ENCODE measurements at places on chromosomes 2 and 18. TPM values are rescaled to one million over a fixed set of nuclear protein-coding genes. Genes with fewer than 3 reads are reported as not detected.
A peak's percentile ranks its signal among the peaks of the same experiment; 100 is the strongest.

Gene CD8B
- total RNA-seq, result 396 TPM

Gene GKN2
- total RNA-seq, result not detected

Gene TMX3
- 50.3 TPM for total RNA-seq

Gene RND3
- not detected for total RNA-seq

Gene SERPINB13
- total RNA-seq, result not detected

Gene CCDC74B
- 0.47 TPM for total RNA-seq

Gene FAM136A
- total RNA-seq, result 39.7 TPM

Gene ACSL3
- total RNA-seq, result 58.7 TPM

Gene SMYD5
- 17.0 TPM for total RNA-seq

Gene TTC21B
- 13.8 TPM for total RNA-seq

Gene PTH2R
- total RNA-seq, result 0.12 TPM

DNA sequence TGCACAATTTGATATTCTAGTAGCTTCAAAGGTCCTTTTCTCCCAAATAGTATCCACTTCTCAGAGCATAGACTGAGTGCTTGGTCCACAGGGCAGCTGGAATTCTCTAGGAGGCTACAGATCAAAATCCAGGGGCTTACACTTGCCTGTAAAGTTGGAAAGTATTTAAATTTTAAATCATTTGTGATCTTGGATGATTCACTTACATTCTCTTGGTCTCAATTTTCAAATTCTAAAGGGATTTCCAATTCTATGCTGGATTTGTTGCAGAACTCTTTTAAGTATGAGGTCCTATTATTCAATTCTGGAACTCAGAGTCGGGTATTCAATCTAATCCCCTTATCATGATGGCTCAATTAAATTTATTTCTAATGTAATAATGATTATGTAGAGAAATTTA is 492.3 kb downstream of the NYAP2 start:
- H3K27me3 ChIP-seq, result peaks cover 6% of the 10 kb centered on the region
- DNase-seq, result no peak
- no peaks in the 10 kb centered on the region for H3K36me3 ChIP-seq
- no peak overlapping the region for H3K4me3 ChIP-seq
- no peaks in the 10 kb centered on the region for H3K4me1 ChIP-seq

- peaks cover 4% of the 10 kb centered on the region for H3K27me3 ChIP-seq
- no peak overlapping the region for H3K27ac ChIP-seq
- no peak for DNase-seq
- no peak overlapping the region for H3K4me3 ChIP-seq
- H3K36me3 ChIP-seq, result no peaks in the 10 kb centered on the region
These were observed 114.5 kb downstream of the PIEZO2 start for GRCh38 chr18:11034884-11035283.

DNA sequence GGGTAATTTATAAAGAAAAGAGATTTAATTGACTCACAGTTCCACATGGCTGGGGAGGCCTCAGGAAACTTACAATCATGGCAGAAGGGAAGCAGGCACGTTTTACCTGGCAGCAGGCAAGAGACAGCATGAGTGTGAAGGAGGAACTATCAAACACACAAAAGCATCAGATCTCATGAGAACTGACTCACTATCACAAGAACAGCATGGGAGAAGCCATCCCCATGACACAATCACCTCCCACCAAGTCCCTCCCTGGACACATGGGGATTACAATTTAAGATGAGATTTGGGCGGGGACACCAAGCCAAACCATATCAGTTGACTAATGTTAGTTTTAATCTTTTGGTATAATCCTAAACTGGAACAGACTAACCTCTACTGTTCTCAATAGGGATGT is 49.1 kb upstream of the CPO start:
- H3K4me1 ChIP-seq, result no peaks in the 10 kb centered on the region
- H3K27ac ChIP-seq, result no peak overlapping the region
- H3K36me3 ChIP-seq, result no peaks in the 10 kb centered on the region
- no peak for DNase-seq

- no peak for DNase-seq
- peaks cover 16% of the 10 kb centered on the region for H3K4me1 ChIP-seq
- H3K27me3 ChIP-seq, result no peaks in the 10 kb centered on the region
- H3K4me3 ChIP-seq, result peak overlapping the region; percentile 18
These were observed 135.2 kb downstream of the RHBDD1 start for GRCh38 chr2:226971084-226971483.

DNA sequence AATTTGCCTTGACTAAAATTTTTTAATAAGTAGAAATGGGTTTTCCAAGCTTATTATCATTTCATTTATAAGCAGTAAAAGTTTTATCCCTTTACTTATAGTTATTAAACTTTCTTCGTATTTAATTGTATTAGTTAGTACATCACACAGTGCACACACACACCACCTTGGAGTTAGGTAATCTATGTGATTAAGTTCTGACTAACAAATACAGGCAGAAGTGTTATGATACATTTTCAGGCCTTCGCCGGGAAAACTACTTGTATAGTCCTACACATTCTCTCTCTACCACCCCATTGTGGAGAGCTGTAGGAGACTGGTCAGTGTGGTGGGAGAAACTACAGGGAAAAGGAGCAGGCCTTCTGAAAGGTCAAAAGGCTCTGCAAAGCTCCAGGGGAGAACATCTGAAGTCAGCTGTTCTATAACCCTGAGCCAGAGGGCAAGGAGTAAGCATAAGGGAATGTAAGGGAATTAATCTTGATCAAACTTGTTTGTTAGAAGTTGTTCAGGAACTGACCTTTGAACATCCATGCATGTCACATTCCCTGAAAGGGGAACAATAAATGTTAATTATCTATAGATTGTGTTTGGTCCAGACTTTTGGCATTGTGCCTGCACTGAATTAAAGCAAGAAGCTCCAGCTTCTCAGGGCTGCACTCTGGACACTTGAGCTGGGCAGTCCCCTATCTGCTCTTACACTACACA is 231.7 kb downstream of the FSIP2 start:
- no peaks in the 10 kb centered on the region for H3K36me3 ChIP-seq
- H3K4me3 ChIP-seq, result no peak overlapping the region
- no peak overlapping the region for H3K27ac ChIP-seq
- H3K4me1 ChIP-seq, result no peaks in the 10 kb centered on the region
- H3K27me3 ChIP-seq, result no peaks in the 10 kb centered on the region
- DNase-seq, result no peak

DNA sequence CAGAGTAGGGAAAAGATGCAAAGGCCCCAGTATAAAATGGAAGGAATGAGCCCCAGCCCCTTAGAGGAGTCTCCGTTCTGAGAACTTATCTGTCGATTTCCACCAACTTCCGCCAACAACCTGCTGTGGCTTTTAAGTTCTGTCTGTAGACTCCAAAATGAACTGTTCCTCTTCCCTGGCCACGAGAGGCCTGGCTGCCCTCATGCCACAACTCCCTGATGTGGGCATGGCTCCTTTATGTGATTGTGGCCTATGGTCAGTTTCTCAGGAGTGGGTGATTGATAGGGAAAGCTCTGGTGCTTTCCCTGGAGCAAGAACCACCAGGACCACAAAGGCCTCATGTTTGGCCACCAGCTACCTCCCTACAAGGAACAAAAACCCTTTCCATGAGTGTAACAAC is 18.8 kb upstream of the CD207 start:
- H3K27me3 ChIP-seq, result peaks cover 30% of the 10 kb centered on the region
- peaks cover 33% of the 10 kb centered on the region for H3K4me1 ChIP-seq
- H3K36me3 ChIP-seq, result no peaks in the 10 kb centered on the region
- no peak for DNase-seq

DNA sequence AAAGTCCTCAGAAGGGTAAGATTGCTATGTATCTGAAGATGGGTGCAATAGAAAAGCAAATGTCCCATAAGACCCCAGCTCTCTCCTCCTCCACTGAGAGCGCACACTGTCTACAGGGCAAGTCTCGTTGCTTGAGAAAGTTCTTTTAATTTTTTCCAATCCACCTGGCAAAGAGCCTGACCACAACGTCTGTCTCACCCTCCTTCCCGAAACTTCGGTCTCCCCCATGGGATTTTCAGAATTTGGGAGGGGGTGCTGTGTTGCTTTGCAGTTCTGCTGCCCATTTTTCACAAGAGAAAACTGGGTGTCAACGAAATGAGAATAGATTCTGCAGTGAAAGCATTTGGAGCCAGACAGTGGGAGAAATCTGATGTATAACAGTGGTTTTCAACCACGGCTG is 40.4 kb downstream of the SERTAD2 start:
- no peak for DNase-seq
- H3K4me1 ChIP-seq, result peaks cover 3% of the 10 kb centered on the region
- no peak overlapping the region for H3K4me3 ChIP-seq
- no peak overlapping the region for H3K27ac ChIP-seq
- no peaks in the 10 kb centered on the region for H3K36me3 ChIP-seq
- peaks cover 14% of the 10 kb centered on the region for H3K27me3 ChIP-seq

DNA sequence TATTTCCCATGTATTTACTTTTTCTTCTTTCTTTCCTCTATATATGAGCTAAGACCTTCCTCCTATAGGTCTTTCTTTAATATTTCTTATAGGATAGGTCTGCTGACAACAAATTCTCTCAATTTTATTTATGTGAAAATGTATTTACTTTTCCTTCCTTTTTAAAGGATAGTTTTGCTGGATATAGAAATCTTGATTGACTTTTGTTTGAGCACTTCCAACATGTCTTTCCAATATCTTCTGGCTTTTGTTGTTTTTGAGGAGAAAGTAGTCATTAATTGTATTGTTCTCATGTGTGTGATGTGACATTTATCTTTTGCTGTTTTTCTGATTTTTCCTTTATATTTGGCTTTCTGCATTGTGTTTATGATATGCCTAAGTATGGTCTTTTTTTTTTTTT is 28.9 kb upstream of the FBLN7 start:
- peaks cover 80% of the 10 kb centered on the region for H3K36me3 ChIP-seq
- no peak overlapping the region for H3K27ac ChIP-seq

DNA sequence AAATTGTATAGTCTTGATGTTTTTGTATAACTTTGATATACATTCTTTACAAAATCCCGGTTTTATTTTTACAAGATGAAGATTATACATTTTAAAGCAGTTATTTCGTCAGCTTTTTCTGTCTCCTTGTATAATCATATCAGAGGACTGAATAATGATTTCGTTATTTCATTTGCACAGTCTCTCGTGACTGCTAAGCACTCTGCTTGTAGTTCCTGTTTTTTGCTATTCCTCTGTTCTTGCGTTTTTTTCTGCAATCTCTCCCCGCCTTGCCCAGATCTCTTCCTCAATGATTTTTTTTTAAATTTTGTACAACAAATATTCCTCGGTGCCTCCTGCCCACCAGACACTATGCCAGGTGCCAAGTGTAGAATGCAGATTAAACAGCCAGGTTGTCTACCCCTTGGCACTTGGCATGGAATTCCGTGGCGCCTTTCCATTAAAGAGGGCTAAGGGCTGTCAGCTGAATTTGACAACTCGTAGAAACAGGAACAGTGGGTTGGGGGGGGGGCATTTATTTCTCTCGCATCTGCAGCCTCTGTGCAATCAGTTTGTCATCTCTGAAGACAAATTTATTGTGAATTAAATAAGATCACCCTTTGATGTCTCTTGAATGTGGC is 69.6 kb downstream of the KLHL29 start:
- no peak overlapping the region for H3K27ac ChIP-seq
- peaks cover 39% of the 10 kb centered on the region for H3K27me3 ChIP-seq
- no peaks in the 10 kb centered on the region for H3K36me3 ChIP-seq

- H3K27me3 ChIP-seq, result no peaks in the 10 kb centered on the region
- H3K4me3 ChIP-seq, result no peak overlapping the region
- no peak for DNase-seq
- no peaks in the 10 kb centered on the region for H3K4me1 ChIP-seq
- H3K36me3 ChIP-seq, result no peaks in the 10 kb centered on the region
- H3K27ac ChIP-seq, result no peak overlapping the region
These were observed 16.9 kb downstream of the LYG2 start for GRCh38 chr2:99238599-99238998.

- no peak overlapping the region for H3K4me3 ChIP-seq
- H3K4me1 ChIP-seq, result no peaks in the 10 kb centered on the region
- DNase-seq, result no peak
- no peak overlapping the region for H3K27ac ChIP-seq
These were observed 57.7 kb downstream of the PRKCE start for GRCh38 chr2:45709137-45709536.

- H3K36me3 ChIP-seq, result no peaks in the 10 kb centered on the region
- H3K27ac ChIP-seq, result no peak overlapping the region
- DNase-seq, result no peak
- H3K4me1 ChIP-seq, result peaks cover 4% of the 10 kb centered on the region
- peaks cover 9% of the 10 kb centered on the region for H3K27me3 ChIP-seq
These were observed 72.7 kb upstream of the ITPRID2 start for GRCh38 chr2:181818840-181819239.

DNA sequence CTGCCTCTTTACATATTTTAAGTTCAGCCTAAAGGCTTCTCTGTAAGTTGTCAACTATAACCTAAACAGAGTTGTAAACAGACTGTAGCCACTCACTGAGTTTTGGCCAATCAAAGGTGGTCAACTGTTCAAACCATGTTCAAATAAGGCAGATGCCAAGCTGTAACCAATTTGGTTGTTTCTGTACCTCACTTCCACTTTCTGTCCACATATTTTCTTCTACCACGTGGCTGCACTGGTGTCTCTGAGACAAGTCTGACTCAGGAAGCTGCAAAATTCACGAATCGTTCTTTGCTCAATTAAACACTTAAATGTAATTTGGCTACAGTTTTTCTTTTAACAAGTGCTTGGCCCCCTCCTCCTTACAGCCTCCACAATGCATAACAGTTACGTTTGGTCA is 555.2 kb downstream of the CNTNAP5 start:
- H3K4me3 ChIP-seq, result no peak overlapping the region
- H3K4me1 ChIP-seq, result no peaks in the 10 kb centered on the region
- H3K27me3 ChIP-seq, result no peaks in the 10 kb centered on the region
- H3K36me3 ChIP-seq, result no peaks in the 10 kb centered on the region
- no peak overlapping the region for H3K27ac ChIP-seq

GRCh38 chr2:191122638-191123294 is 28.0 kb downstream of the STAT4 start:
- peak overlapping the region; percentile 34 for H3K4me3 ChIP-seq
- peaks cover 60% of the 10 kb centered on the region for H3K4me1 ChIP-seq
- peaks cover 68% of the 10 kb centered on the region for H3K36me3 ChIP-seq
- DNase-seq, result no peak

- H3K36me3 ChIP-seq, result peaks cover 5% of the 10 kb centered on the region
- peaks cover 5% of the 10 kb centered on the region for H3K27me3 ChIP-seq
- H3K4me1 ChIP-seq, result peaks cover 53% of the 10 kb centered on the region
- H3K27ac ChIP-seq, result no peak overlapping the region
These were observed 10.5 kb upstream of the SLC1A4 start for GRCh38 chr2:64978514-64979268.

GRCh38 chr18:9949315-9949714 is 35.5 kb downstream of the VAPA start:
- H3K36me3 ChIP-seq, result peaks cover 29% of the 10 kb centered on the region
- no peak overlapping the region for H3K4me3 ChIP-seq
- no peak for DNase-seq
- no peaks in the 10 kb centered on the region for H3K27me3 ChIP-seq
- no peaks in the 10 kb centered on the region for H3K4me1 ChIP-seq
- no peak overlapping the region for H3K27ac ChIP-seq

- peaks cover 35% of the 10 kb centered on the region for H3K4me1 ChIP-seq
- no peaks in the 10 kb centered on the region for H3K27me3 ChIP-seq
- no peak for DNase-seq
- H3K4me3 ChIP-seq, result no peak overlapping the region
These were observed 24.0 kb downstream of the POLR1A start for GRCh38 chr2:86081724-86082123.

DNA sequence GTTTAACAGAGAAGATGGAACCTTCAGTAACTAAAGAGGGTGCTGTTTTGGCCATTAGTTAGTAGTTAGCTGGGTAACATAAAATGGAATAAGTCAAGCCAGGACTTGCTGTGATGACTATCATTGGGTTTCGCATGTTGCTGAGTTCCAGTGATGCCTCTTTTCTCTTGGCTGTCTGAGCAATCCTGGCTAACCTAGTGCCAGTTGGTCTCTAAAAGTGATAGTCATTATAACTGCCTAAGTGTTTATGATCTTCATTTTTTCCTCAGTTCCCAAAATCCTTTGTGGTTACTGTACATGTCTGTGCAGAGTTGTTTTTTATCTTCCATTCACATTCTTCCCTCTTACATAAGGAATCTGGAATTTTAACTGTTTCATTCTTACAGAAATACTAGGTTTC is 33.4 kb downstream of the WDR43 start:
- DNase-seq, result no peak
- H3K27me3 ChIP-seq, result no peaks in the 10 kb centered on the region
- H3K36me3 ChIP-seq, result peaks cover 59% of the 10 kb centered on the region
- H3K27ac ChIP-seq, result peak overlapping the region; percentile 58

Measured in activated CD8-positive, alpha-beta memory T cell treated with anti-CD3 and anti-CD28 coated beads, Interleukin-2, amount 10 ng/mL, durations not matched to agents 7 days and 5 days (primary cell).